ENCODE measurements at places on chromosomes 5 and 9.

DNA sequence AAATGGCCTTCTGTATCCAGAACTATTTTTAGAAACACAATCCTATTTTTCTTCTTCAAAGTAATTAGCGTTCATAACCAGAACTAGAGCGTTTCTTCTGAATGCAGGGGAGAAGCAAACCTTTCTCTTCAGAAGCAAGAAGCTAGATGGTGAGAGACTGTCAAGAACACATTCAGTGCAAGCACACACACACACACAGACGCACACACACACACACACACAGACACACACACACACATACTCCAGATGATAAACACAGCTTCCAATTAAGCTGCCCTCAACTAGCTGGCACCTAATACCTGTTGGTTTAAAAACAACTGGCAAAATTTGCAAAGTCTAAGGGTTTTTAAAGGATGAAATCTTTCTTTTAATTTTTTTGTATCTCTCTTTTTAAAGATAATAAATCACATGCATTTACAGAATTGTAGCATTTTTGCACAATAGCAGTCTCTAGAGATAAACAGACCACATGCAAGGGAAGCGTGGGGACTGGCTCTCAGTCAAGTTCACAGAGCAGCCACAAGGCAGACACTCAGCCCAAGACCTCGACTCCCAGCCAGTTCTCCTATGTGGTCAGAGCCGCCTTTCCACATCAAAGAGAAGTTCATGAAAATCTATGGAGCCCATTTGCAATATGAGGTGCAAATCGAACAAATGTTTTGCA lies 138.5 kb downstream of the TTLL11 start:
- no peak for DNase-seq

- DNase-seq = no peak
Measured at GRCh38 chr5:81782811-81783210, 31.9 kb upstream of the SSBP2 start.

DNA sequence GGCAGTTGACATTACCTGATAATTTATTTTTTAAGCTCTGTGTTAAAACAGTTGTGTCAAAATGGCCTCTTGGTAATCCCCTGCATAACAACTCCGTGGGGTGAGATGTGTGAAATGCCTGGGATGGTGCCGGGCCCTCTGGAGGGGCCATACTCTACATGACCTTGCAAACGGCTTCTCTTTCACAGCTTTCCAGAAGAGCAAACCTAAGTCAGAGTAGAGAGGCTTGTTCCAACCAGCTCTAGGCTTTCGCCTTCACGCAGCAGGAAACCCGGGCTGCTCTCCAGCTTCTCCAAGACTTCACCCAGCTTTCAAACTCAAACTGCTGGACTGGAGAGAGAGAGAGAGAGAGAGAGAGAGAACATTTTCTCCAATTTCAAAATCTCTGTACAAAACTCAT lies 120.1 kb downstream of the SNX18 start:
- no peak for DNase-seq

- DNase-seq = peak; percentile 37
Measured at GRCh38 chr9:37324261-37324683, 98.2 kb upstream of the GRHPR start.

- DNase-seq = no peak
Measured at GRCh38 chr5:169837686-169838085, 142.6 kb downstream of the INSYN2B start.

GRCh38 chr9:82255481-82256176 lies 267.1 kb downstream of the SPATA31D1 start:
- no peak for DNase-seq

DNA sequence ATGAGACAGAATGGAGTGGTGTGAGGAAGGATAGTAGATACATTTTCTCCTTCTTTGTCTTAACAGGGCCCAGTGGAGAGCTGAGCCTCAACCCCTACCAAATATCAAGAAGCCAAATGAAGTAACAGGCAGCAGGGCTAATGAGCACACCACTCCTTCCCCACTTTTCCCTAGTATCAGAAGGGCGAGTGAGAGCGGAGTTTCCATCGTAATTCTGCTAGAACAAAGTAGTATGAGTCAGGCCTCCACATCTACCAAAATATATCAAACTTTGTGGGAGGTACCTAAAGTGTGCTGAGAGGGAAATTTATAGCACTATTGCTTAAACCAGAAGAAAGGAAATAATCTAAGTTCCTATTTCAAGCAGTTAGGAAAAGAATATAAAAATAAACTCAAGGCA lies 769.0 kb upstream of the RGMB start:
- DNase-seq = no peak

DNA sequence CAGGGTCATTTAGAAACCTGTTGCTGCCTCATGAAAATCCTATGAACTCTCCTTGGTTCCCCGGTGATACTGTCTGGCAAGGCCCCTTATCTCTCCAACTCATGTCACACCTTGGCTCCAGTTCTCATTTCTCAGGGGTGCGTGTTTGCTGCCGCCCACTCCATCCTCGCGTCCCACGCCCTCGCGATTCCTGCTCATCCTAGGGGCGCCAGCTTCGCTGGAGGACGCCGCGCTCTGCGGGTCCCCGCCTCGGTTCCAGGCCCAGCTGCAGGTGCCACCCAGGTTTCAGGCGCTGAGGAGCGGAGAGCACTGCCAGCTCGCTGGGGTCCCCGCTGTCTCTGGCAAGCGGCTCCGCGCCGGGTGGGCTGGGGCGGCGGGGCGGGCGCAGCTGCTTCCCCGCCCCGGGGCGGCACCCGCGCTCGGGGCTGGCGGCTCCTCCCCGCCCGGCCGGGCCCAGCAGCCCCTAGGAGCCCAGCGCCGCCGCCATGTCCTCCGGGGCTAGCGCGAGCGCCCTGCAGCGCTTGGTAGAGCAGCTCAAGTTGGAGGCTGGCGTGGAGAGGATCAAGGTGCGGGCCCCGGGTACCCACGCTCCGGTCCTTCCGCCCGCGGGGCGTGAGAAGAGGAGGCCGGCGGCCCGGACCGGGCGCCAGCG lies at the start of gene GNG10:
GNG10 (plus strand) TSS at position 456 of the 652 bp plus-strand sequence; CDS start at position 486, 30 bp downstream.
- peak; percentile 40 for DNase-seq

GRCh38 chr5:32115985-32116384 lies 58.1 kb downstream of the GOLPH3 start:
- no peak for DNase-seq

DNA sequence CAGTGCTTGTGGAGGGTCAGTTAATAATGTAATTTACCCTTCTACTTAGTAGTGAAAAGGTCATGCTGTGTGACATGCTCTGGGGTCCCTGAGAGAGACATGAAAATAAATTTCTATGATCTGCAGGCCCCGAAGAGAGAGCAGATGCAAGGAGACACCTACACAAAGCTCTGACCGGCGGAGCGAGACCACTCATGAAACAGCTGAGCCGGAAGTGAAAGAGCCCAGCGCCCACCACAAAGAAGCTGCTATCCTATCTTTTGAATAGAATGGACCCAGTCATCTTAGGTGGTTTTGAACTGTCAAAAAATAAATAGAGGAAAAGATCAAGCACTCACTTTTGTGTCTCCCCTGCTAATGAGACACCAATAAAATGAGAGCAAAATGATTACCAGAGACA lies 190.0 kb downstream of the MED10 start:
- DNase-seq = no peak

DNA sequence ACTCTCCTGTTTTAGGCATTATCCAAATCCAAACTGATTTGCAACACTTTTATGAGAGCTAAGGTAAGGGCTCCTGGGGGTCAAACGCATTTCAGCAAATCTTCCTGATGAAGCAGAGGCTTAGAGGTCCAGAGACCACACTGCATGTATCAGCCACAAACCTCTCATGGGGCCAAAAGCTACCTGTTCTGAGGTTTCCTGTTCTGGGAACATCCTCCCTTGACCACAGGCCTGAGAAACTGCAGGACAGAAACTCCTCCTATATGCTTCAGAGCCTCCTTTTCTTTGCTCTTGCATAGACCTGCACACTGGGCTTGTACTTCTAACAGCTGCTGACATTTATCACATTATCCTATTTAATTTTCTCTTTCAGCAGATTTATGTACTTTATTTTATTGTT lies 92.6 kb downstream of the OR2K2 start:
- no peak for DNase-seq

GRCh38 chr9:114001794-114002261 lies 76.3 kb downstream of the AMBP start:
- DNase-seq = no peak

DNA sequence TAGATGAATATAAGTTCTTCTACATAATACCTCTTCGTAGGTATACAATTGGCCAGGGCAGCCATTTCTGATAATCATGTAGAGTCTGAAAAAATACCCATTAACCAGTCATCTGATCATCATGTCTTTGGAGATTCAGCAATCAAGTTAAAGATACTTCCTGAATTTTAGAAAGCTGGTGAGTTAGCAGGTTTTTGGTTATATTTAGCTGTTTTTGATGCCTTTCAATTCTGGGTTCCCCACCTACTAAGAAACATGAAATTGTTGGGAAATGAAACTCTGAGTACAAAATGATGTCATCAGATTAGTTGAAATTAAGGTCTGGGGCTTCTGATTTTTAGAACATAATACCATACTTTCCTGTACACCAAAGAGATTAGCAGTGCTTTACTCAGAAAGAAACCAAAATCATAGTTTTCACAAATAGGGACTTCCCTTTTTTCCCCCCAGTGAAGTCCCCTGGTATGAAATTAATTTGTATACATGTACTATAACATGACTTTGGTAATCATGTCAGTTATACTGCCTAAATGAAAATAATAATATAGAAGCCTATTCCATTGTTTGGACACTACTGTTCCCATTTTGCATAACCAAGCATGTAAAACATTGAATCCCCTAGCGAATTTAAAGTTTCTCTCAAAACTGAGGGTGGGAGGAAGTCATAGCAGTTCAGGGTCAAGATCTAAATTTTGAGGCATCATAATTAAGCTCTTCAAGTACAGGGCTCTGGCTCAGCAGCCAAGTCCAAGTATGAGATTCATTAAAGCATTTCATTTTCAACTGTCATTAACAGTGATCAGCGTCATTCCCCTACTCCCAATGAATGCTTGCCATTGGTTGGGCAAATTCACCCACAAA lies 17.9 kb downstream of the PRLR start:
- DNase-seq = no peak

GRCh38 chr9:131627326-131627647 lies 82.0 kb downstream of the PRRT1B start:
- DNase-seq = no peak

Data from NCI-H2107 (cell line).